ENCODE measurements at places on chromosomes 2 and 18.

DNA sequence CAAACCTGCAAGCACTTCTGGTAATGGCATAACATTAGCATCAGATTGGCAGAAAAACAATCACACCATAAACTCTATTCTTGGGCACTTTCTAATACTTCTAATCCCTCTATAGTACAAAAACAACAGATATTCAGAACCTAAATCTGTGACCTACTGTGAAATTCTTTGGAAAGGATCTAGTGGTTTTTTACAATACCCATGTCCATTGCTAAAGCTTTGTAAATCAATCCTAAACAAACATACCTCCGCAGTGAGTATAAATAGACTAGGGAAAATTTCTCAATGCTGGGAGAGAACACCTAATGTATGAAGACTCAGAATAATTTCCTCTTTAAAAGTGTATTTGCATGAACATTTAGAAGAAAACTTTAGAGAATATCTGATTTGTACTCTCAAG is 1098.5 kb upstream of the DDX18 start:
- DNase-seq, result no peak

DNA sequence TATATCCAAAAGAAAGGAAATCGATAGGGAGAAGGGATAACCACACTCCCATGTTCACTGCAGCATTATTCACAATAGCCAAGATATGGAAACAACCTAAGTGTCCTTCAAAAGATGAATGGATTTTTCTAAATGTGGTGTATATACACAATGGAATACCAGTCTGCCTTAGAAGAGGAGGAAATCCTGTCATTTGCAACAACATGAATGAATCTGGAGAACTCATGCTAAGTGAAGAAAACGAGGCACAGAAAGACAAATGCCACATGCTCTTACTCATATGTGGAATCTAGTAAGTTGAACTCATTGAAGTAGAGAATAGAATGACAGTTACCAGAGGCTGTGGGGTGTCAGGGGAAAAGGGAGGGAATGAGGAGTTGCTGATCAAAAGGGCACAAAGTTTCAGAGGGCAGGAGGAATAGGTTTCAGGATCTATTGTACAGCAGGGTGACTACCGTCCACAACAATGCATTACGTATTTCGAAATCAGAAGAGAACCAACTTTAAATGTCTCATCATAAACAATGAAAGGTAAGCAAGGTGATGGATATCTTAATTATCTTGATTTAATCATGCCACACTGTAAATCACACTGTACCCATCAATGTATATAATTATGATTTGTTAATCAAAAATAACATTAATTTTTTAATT is 46.1 kb downstream of the SIGLEC15 start:
- no peak for DNase-seq

GRCh38 chr18:61196750-61197149 is 136.5 kb upstream of the CDH20 start:
- no peak for DNase-seq

GRCh38 chr18:48084858-48085257 is 154.4 kb upstream of the SMAD2 start:
- no peak for DNase-seq

DNA sequence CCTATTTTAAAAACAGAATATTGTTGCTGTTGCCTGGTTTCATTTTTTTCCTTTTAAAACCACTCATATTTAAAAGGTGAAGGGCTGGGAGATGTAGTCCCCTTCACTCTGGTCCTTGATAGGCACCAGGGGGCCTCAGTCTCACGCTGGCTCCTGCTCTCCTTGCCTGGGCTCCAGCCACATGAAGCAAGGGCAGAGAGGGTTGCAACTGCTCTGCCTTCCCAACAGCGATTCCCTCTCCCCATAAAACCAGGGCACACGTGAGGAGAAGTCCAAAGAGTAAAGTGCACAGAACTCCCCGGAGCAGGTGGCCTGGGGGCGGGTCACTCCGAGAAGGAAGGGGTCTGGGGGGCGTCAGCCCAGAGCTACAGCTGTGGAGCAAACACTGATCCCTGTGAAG is 12.8 kb downstream of the TMEM127 start:
- DNase-seq, result no peak

GRCh38 chr18:25669741-25670140 is 317.8 kb upstream of the ZNF521 start:
- no peak for DNase-seq

DNA sequence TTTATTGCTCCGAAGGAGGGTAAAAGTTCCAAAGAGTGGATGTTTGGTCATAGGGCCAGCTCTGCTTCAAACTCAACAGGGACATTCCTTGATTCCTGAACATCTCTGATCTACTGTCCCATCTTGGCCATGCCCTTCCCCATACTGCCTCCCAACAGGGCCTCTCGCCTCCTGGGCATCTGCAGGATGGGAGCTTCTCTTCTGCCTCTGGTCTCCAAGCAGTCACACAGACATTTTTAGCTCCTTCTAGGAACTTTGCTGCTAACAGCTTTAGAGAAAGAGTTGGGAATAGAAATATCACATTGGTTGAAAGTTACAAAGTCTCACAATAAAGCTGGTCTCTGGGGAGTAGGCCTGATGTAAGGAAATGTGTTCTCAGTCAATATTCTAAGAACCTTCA is 9.4 kb upstream of the DGUOK start:
- no peak for DNase-seq

DNA sequence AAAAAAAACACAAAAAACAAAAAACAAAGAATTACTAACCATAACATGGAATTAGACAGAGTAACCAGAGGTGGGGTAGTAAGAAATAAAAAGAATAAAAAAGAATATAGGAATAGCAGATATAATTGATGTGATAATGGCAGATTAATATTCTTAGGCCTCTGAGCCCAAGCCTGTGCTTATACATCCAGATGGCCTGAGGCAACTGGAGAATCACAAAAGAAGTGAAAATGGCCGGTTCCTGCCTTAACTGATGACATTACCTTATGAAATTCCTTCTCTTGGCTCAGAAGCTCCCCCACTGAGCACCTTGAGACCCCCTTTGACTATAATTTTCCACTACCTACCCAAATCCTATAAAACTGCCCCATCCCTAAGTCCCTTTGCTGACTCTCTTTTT is 95.1 kb upstream of the MSH6 start:
- no peak for DNase-seq

- no peak for DNase-seq
Measured at GRCh38 chr2:207285473-207285815, 119.7 kb upstream of the KLF7 start.

DNA sequence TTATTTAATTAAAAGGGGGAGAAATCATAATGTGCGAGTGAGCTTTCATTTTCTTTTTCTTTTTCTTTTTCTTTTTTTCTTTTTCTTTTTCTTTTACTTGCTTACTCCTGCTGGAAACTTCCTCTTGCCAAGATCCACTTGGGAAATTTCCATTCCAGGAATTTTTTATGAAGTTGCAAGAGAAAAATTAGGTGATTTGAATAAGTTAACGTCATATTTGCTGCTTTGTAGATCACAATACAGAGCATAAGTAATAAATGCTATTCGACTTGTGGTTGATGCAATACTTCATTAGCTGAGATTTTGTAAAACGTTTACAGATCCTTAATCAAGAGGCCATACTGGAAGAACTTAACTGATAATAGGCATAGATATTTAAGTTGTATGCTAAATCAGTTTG is 354.7 kb upstream of the SMIM21 start:
- DNase-seq, result no peak

- no peak for DNase-seq
Measured at GRCh38 chr2:109437325-109438090, 176.3 kb downstream of the SEPTIN10 start.

- DNase-seq, result no peak
Measured at GRCh38 chr18:6795307-6795706, 65.8 kb downstream of the ARHGAP28 start.

DNA sequence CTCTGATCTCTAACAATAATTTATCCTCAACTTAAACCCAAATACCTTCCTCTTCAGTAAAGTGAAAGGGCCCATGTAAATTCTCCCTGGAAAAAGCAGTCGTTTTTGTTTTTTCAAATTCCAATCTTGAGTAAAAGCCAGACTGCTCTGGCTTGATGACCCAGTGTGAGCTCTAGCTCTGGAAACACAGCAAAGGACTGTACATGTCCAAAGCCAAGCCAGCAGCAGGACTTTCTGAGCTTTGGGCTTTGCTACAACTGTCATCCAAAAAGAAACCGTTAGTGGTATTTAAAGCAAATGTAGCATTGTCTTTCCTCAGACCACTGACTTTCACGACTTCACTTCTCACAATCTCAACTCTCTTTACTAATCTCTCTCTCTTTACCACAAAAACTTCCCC is 25.4 kb downstream of the SH3YL1 start:
- no peak for DNase-seq

DNA sequence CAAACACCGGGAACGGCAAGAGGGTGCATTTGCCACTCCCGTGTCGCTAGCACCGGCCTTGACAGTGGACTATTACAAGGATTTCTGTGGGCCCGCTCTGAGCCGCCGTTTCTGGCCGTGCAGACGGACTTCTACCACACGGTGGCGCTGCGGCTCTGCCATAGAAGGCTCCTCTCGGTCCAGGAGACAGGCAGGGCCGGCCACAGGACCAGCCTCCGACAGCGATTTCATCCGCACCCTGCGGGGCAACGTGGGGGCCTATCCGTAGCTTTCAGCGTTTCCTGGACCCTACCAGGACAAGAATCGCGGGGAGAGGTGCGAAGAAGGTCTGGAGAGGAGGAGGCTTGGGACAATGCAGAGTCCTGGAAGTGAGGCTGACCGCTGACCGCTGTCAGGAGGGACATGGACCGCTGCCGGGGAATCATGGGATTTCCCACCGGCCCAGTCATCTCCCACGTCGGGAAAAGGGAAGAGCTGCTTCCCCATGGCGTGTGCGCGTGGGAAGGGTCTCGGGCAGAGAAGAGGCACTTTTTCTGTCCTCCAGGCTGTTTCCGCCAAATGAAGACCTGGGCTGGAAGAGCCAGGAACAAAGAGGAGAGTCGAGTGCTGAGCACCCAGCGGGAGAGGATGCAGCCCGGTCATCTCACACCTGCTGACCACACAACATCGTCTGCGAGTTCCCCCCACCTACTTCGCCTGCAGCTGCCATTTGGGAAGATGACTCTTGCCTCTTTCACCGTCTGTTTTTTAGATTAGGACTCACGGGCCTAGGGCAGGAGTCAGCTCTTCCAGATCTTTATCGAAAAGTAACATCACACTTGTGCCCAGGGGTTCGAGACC is 35.5 kb upstream of the HAAO start:
- DNase-seq, result peak; percentile 63

DNA sequence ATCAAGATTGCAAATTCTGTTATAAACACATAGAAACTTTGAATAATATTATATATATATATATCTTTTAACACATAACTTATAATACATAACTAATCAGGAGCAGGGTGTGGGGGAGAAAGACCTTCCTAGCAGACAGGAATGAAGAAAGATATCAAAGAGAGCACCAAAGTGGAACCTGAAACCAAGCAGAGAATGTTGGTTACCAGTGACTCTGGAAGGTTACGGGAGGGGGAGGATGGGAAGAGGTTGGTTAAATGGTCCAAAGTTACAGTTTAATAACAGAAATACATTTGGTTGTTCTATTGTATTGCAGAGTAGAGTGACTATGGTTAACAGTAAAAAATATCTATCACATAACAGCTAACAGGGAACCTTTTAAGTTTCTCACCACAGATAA is 366.7 kb downstream of the LRRTM4 start:
- no peak for DNase-seq

DNA sequence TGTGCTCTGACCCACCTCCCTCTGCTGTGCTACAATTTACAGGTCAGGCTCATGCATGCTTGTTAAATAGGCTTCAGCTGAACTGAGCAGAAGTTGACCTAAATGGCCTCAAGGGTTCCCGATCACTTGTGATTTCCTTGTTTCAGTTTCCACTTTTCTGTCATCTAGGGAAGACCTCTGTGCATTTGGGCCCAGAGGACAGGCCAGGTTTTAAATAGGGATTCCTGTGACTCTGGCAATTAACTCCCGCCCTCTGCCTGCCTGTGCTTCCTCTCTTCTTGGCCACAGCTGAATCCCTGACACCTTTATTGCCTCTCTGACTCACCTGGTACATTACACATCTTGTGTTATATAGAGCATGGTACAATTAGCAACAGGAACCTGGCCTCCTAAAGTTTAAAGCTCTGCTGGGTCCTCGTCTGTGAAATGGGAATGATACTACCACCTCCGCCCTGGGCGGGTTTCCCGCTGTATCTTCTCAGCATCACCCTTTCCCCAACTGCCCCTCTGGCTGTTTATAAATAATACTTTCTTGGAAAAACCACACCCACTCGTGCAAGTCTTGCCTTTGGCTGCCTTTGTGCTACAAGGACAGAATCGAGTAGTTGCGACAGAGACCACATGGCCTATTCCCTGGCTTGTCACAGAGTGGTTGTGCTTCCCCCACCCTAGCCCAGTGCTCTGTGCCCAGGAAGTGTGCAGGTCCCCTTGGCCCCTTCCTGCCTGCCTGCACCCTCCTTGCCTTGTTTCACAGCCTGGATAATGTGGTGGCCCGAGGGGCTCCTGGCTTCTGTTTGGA is 7.9 kb downstream of the CABLES1 start:
- no peak for DNase-seq

- no peak for DNase-seq
Measured at GRCh38 chr2:227761740-227762476, 16.2 kb downstream of the SCYGR8 start.

GRCh38 chr18:32219431-32220018 is 29.7 kb downstream of the MEP1B start:
- DNase-seq, result no peak

- DNase-seq, result no peak
Measured at GRCh38 chr2:167708998-167709397, 538.4 kb downstream of the STK39 start.

GRCh38 chr2:100924520-100925451 is 77.3 kb upstream of the RPL31 start:
- DNase-seq, result peak; percentile 6

DNA sequence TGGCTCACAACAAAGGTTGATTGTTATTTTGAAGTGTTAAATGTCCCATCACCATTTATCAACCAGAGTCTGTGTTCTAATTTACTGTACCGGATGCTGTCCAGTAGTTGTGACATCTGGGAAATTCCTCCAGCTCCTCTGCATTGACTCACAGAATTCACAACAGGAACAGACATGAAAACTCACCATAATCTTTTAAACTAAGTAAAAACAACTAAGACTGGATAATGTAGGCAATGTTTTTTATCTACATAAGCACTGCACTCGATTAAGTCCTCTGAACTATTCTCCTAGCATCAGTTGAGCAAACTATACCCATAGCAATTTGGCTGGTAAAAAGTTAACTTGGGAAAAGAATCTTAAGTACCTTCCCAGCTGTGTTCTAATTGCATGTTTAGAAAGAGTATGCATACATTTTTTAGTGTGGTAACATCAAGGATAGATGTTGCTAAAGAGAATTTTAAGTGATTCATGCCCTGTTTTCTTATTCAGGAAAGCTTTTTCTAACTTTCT is 42.9 kb upstream of the MYO1B start:
- no peak for DNase-seq

GRCh38 chr2:106555053-106555452 is 67.9 kb downstream of the CD8B2 start:
- DNase-seq, result no peak

- DNase-seq, result no peak
Measured at GRCh38 chr2:10514743-10515142, 66.6 kb upstream of the ODC1 start.

- DNase-seq, result no peak
Measured at GRCh38 chr2:129764376-129765325, 214.8 kb upstream of the RAB6C start.
